ENCODE measurements at places on chromosomes 6 and 20. TPM values are rescaled to one million over a fixed set of nuclear protein-coding genes. Genes with fewer than 3 reads are reported as not detected.

PET117 gene
- 34.5 TPM for polyA plus RNA-seq

FOXQ1 gene
- not detected for polyA plus RNA-seq

GTF2H4 gene
- polyA plus RNA-seq, result 10.9 TPM

- no peak overlapping the region for H3K27ac ChIP-seq
- DNase-seq, result no peak
- no peaks in the 10 kb centered on the region for H3K4me1 ChIP-seq
- no peak overlapping the region for H3K4me3 ChIP-seq
Measured at GRCh38 chr6:35810971-35811698, 6.0 kb downstream of the LHFPL5 start.

DNA sequence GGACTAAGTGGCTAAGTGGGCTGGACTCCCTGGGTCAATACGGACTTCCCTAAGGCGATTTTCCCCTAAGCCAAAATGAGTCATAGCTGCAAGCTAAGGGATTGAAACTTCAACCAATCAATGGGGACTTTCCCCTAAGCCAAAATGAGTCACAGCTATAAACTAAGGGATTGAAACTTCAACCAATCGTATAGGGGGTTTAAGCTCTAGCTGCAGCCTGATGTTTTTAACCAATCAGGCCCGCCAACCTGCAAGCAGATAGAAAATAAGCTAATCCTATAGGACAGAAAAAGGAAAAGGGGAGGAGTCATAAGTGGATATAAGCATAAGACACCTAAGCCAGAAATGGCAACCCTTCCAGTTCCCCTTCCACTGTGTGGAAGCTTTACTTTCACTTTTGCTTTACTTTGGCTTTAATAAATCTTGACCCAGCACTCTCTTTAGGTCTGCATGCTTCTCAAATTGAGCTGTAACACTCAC, 655.0 kb upstream of the HS3ST5 start:
- no peak overlapping the region for H3K4me3 ChIP-seq
- no peak for DNase-seq
- no peaks in the 10 kb centered on the region for H3K27me3 ChIP-seq
- H3K27ac ChIP-seq, result no peak overlapping the region
- no peaks in the 10 kb centered on the region for H3K4me1 ChIP-seq
- no peaks in the 10 kb centered on the region for H3K36me3 ChIP-seq

GRCh38 chr6:163717106-163717764, 302.7 kb downstream of the QKI start:
- no peak for DNase-seq
- H3K36me3 ChIP-seq, result no peaks in the 10 kb centered on the region
- no peaks in the 10 kb centered on the region for H3K27me3 ChIP-seq
- peaks cover 55% of the 10 kb centered on the region for H3K4me1 ChIP-seq

GRCh38 chr6:74936886-74937285, 269.0 kb downstream of the COL12A1 start:
- no peaks in the 10 kb centered on the region for H3K27me3 ChIP-seq
- H3K27ac ChIP-seq, result no peak overlapping the region
- no peaks in the 10 kb centered on the region for H3K36me3 ChIP-seq
- DNase-seq, result no peak
- H3K4me3 ChIP-seq, result no peak overlapping the region

DNA sequence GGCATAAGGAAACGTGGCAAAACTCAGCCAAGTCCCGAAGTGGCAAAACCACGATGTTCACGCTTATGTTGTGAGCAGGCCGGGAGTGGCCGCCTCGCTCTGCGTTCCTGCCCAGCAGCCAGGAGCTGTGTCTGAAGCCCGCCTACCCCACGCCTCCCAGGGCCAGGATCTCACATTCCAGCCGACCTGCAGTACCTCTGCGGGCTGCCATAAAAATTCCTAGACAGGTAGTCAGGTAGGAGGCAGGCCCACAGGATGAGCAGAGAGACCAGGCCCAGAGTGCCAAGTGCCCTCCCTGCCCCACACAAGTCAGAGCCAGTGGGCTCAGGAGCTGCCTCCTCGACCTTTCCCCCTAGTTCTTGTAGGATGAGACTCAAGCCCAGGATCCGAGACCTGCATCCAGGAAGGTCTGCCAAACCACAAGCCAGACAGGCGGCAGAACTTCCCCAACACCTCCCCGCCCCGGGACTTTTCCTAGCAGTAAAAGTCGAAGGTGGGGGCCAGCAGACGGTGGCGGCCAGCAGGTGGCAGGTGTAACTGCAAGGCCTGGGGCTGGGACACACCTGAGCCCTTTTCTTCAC, 16.7 kb downstream of the PMEPA1 start:
- H3K4me1 ChIP-seq, result peaks cover 96% of the 10 kb centered on the region
- peak overlapping the region; percentile 84 for H3K27ac ChIP-seq
- DNase-seq, result no peak
- H3K27me3 ChIP-seq, result no peaks in the 10 kb centered on the region

- H3K36me3 ChIP-seq, result no peaks in the 10 kb centered on the region
- peak overlapping the region; percentile 99 for H3K27ac ChIP-seq
- H3K27me3 ChIP-seq, result no peaks in the 10 kb centered on the region
- peak overlapping the region; percentile 87 for H3K4me3 ChIP-seq
- DNase-seq, result no peak
Measured at GRCh38 chr6:14107711-14108494, 9.7 kb upstream of the CD83 start.

- peak overlapping the region; percentile 100 for H3K27ac ChIP-seq
- peaks cover 69% of the 10 kb centered on the region for H3K4me1 ChIP-seq
- peaks cover 37% of the 10 kb centered on the region for H3K36me3 ChIP-seq
- peak overlapping the region; percentile 97 for H3K4me3 ChIP-seq
- DNase-seq, result peak; percentile 45
Measured at GRCh38 chr6:32974016-32974333, 5.6 kb downstream of the BRD2 start.

DNA sequence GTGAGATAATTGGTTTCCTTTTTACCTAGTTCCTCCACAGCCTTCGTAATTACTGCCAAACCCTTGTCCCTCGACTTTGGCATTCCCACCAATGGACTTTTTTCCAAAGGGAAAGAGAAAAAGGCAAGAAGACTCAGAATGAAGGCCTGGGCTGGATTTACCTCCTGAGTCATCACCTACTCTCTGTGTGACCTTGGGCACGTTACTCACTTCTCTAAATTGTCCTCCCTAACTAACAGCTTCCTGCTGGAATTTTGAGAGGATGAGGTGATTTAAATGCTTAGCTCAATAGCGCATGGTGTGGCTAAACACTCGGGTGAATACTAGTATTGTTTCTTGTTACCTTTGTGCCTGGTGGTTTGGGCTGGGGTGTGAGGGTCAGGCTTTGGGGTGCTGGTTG, 146.6 kb downstream of the DHX35 start:
- H3K4me1 ChIP-seq, result no peaks in the 10 kb centered on the region
- H3K36me3 ChIP-seq, result peaks cover 5% of the 10 kb centered on the region
- no peak for DNase-seq
- H3K27me3 ChIP-seq, result peaks cover 36% of the 10 kb centered on the region

GRCh38 chr6:11196511-11197174, 35.8 kb downstream of the NEDD9 start:
- no peak overlapping the region for H3K4me3 ChIP-seq
- H3K27ac ChIP-seq, result no peak overlapping the region
- DNase-seq, result no peak
- no peaks in the 10 kb centered on the region for H3K27me3 ChIP-seq

- H3K27me3 ChIP-seq, result peaks cover 20% of the 10 kb centered on the region
- no peak overlapping the region for H3K4me3 ChIP-seq
- H3K27ac ChIP-seq, result no peak overlapping the region
- peaks cover 3% of the 10 kb centered on the region for H3K4me1 ChIP-seq
- no peak for DNase-seq
- H3K36me3 ChIP-seq, result no peaks in the 10 kb centered on the region
Measured at GRCh38 chr20:38199501-38200390, 34.7 kb upstream of the TGM2 start.

- DNase-seq, result no peak
- H3K27ac ChIP-seq, result no peak overlapping the region
- peaks cover 4% of the 10 kb centered on the region for H3K4me1 ChIP-seq
- peaks cover 16% of the 10 kb centered on the region for H3K36me3 ChIP-seq
Measured at GRCh38 chr20:58698741-58699622, 6.4 kb downstream of the NPEPL1 start.

- no peak within 1 kb of the TSS for H3K27ac ChIP-seq
- H3K4me3 ChIP-seq, result peak within 1 kb of the TSS; percentile 91
- peaks cover 61% of the 10 kb centered on the region for H3K27me3 ChIP-seq
- DNase-seq, result peak; percentile 29
Measured at GRCh38 chr6:138107078-138107751, at the start of gene PERP. Gene PERP, minus strand, starts transcription at chr6:138107419. Its CDS starts 79 bp downstream, at chr6:138107340.

DNA sequence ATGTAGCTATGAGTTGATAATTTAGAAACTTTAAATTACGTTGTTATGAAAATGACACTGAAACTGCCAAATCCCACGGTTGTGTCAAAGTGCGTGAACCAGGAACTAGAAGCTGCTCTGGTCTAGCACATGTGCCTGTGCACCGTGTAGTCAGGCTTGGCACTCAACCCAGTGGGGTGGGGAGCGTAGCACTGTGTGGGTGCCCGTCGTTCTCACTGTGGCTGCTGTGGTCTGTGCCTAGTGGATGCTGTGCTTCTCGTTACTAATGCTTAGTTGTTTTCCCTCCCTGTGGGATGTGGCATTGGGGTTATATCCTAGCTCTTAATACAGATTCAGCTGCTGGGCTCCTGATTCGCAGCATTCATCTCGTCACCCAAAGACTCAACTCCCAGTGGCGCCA, 46.2 kb upstream of the ADIG start:
- no peak overlapping the region for H3K4me3 ChIP-seq
- peaks cover 15% of the 10 kb centered on the region for H3K36me3 ChIP-seq
- DNase-seq, result no peak
- H3K27ac ChIP-seq, result no peak overlapping the region
- H3K4me1 ChIP-seq, result no peaks in the 10 kb centered on the region

DNA sequence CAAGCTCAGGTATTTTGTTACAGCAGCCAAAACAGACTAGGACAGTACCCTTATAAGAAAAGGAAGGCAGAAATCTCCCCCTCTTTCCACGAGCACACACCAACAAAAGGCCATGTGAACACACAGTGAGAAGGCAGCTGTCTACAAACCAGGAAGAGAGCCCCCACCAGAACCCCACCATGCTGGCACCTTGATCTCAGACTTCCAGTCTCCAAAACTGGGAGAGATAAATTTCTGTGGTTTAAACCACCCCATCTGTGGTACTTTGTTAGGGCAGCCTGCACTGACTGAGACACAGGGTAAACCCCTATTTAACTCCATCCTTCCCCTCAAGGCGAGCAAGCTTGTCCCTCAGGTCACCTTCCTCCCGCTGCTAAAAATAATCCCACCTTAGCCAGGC, 475.8 kb upstream of the JARID2 start:
- no peaks in the 10 kb centered on the region for H3K36me3 ChIP-seq
- no peak overlapping the region for H3K27ac ChIP-seq
- H3K4me1 ChIP-seq, result peaks cover 27% of the 10 kb centered on the region
- H3K27me3 ChIP-seq, result no peaks in the 10 kb centered on the region
- no peak overlapping the region for H3K4me3 ChIP-seq

GRCh38 chr6:142568857-142569597, 267.2 kb downstream of the ADGRG6 start:
- peaks cover 8% of the 10 kb centered on the region for H3K36me3 ChIP-seq
- H3K27me3 ChIP-seq, result no peaks in the 10 kb centered on the region
- H3K27ac ChIP-seq, result no peak overlapping the region
- no peak for DNase-seq
- no peaks in the 10 kb centered on the region for H3K4me1 ChIP-seq
